ENCODE measurements at places on chromosomes 5 and 9. TPM values are rescaled to one million over a fixed set of nuclear protein-coding genes. Genes with fewer than 3 reads are reported as not detected.

- no peaks in the 10 kb centered on the region for H3K4me1 ChIP-seq
- no peak overlapping the region for H3K27ac ChIP-seq
- H3K36me3 ChIP-seq: no peaks in the 10 kb centered on the region
- H3K27me3 ChIP-seq: no peaks in the 10 kb centered on the region
- no peak for DNase-seq
Observed at GRCh38 chr5:53779541-53779981, 219.1 kb downstream of the NDUFS4 start.

Gene PCDHA10
- total RNA-seq: 2.0 TPM

DNA sequence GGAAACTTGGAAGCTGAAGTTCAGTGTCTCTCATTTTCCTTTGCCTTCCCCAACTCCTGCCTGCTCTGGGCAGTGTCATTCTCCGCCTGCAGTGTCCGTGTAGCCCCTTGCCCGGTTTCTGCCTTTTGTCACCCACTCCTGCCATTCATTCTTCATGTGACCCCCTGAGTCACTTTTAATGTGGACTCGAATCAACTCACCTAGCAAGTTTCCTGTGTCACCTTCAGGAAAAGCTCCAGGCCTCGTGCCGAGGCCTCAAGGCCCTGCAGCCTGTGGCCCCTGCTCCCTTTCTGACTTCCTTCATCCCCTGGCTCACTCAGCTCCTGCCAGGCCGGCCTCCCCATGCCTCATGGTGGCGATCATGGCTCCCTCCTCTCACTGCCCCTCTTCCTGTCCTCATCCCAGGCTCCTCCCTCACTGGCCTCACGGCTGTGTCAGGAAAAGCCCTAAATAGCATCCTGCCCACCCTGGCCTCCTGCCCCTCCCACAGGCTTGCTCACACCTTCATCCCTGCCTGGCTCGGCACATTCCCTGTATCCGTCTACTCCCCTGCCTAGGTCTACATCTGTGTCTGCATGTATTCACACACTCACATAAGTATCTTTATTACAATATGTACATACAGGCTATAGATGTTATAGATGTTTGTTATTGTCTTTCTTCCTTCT is 294.9 kb downstream of the MED10 start:
- no peak for DNase-seq
- no peak overlapping the region for H3K4me3 ChIP-seq
- H3K36me3 ChIP-seq: no peaks in the 10 kb centered on the region
- H3K27me3 ChIP-seq: no peaks in the 10 kb centered on the region

DNA sequence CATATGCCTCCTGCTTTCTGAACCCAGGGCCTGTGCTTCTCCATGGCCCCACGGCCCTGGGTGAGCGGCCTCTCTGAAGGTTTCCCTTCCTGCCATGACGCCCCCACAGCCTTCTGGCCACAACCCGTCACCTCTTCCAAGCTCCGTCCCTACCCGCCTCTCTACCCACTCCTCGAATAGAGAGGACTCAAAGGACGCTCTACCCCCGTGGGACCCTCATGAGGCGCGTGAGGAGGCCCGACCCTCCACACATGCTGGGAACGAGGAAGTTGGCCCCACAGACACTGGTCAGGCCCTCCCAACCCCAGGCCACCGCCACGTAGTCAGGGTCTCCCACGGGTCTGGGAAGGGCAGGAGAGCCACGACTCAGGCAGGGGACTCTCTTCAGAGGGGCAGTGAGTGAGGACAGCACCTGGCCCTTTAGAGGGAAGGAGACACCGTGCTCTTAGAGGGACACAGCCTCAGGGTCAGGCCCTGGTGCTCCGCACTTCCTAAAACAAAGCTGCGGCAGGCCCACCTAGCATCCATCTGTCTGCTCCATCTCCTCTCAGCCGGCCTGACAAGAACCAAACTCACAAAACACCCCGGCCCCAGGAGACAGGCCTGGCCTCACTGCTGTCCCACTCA is 5.3 kb downstream of the BRD3 start:
- peak; percentile 49 for DNase-seq
- no peak overlapping the region for H3K4me3 ChIP-seq
- no peak overlapping the region for H3K27ac ChIP-seq
- no peaks in the 10 kb centered on the region for H3K27me3 ChIP-seq
- peaks cover 32% of the 10 kb centered on the region for H3K4me1 ChIP-seq
- no peaks in the 10 kb centered on the region for H3K36me3 ChIP-seq

- no peaks in the 10 kb centered on the region for H3K36me3 ChIP-seq
- H3K27ac ChIP-seq: peak within 1 kb of the TSS; percentile 99
- peaks cover 55% of the 10 kb centered on the region for H3K4me1 ChIP-seq
Observed at GRCh38 chr5:132257131-132258101, at the start of gene PDLIM4. Gene PDLIM4, plus strand, starts transcription at chr5:132257696. Its CDS starts 39 bp downstream, at chr5:132257735.

GRCh38 chr9:129981180-129981907 is 61.6 kb downstream of the FNBP1 start:
- no peaks in the 10 kb centered on the region for H3K4me1 ChIP-seq
- no peak overlapping the region for H3K4me3 ChIP-seq
- DNase-seq: peak; percentile 26
- H3K36me3 ChIP-seq: peaks cover 7% of the 10 kb centered on the region
- no peak overlapping the region for H3K27ac ChIP-seq

DNA sequence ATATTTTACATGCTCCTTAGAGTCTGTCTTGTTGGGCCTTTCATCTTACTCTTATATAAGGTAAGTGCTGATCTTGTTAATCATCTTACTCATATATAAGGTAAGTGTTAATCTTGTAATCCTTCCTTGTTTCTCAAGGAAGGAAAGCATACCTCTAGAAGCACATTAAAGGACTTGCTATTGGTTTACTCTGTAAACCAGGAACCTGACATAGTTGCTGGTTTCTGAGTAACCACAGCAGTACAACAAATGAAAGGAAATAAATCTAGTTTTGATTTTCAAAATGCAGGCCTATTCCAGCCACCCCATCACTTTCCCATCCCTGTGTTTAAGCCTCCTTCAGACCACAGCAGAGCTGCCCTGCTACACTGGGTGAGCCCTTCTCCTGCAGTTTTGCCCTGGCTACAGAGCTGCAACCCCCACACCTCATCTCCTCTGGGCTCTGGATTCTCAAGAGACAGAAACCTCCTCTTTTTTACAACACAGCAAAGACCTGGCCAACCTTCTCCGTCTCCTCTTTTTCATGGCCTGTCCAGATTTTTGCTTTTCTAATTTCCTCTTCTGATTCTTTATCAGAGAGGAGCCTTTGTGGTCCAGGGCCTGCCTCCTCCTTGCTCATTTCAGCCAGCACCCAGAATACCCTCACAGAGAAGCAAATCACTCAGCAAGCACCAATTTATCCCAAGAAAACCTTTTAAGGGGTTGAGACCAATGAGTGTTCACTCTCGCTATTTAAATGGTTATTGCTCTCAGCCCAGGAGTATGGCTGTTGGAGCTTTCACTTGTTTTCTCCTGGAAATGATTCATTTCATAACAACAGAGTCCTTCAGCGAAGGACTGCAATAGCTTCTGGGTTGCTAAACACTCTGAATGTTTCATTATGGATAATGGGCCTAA is 103.2 kb downstream of the FSTL4 start:
- H3K4me3 ChIP-seq: no peak overlapping the region
- no peak for DNase-seq
- no peak overlapping the region for H3K27ac ChIP-seq
- no peaks in the 10 kb centered on the region for H3K36me3 ChIP-seq

DNA sequence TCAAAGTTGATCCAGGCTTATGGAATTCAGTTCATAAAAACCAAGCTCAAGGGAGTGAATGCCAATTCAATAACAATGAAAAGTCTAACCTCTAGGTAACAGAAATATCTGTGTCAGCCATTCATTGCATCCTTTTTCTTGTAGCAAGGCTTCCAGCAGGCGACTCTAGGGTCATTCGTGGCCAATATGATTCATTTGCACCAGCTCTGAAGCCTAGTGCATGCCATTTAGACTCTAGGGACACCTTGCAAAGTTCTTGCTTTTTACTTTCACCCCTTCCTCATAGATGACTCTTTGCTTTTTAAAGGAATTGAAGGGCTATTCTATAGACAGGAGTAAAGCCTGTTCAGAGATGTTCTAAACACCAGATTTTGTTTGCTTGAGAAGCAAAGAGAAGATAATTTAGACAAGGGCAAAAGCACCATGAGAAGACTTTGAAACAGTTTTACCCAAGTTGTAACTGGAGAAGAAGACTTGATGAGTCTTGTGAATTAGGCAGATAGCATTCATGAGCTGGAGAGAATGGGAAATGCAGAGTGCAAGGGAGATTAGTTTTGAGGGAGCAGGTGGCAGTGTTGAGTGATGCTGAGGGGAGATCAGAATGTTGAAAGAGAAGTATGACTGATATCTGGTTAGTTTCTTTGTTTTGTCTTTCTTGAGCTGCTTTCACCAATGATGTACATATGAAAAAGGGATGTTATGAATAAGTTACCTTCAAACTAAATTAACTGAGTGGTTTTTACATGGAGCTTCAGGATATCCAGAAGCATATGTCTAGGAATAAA is 94.5 kb downstream of the F2RL2 start:
- no peak overlapping the region for H3K27ac ChIP-seq
- H3K4me3 ChIP-seq: no peak overlapping the region
- H3K36me3 ChIP-seq: no peaks in the 10 kb centered on the region
- H3K27me3 ChIP-seq: no peaks in the 10 kb centered on the region
- no peak for DNase-seq

DNA sequence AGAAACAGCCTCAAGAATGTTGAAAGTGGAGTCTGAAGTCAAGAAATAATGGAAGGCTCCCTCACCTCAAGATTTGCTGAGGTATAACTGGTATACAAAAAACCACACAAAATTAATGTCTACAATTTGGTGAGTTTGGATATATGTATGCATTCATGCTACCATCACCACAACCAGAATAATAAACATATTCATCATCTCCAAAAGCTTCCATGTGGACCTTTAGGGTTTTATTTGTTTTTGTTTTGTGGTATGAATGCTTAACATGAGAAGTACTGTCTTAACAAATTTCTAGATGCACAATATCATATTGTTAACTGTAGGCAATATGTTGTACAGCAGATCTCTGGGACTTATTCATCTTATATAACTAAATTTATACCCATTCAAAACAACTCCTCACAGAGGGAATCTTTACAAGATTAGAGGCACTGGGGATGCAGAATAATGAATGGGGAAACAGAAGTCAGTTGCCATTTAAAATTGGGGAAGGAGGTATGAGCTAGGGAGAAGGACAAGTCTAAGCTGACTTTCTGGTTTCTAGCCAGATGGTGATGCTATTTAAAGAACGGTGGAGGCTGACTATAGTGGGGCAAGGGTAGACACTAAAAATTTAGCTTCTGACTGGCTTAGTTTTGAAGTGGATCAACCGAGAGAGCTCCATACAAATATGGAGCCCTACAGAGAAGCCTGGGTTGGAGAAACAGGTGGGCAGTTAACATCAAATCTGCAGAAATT is 213.9 kb downstream of the BNC2 start:
- H3K27me3 ChIP-seq: no peaks in the 10 kb centered on the region
- no peaks in the 10 kb centered on the region for H3K4me1 ChIP-seq
- no peak for DNase-seq

- peaks cover 3% of the 10 kb centered on the region for H3K4me1 ChIP-seq
- H3K36me3 ChIP-seq: no peaks in the 10 kb centered on the region
- H3K27me3 ChIP-seq: no peaks in the 10 kb centered on the region
- no peak overlapping the region for H3K4me3 ChIP-seq
Observed at GRCh38 chr9:72995131-72996024, 42.5 kb upstream of the ALDH1A1 start.

Gene MSX2
- not detected for total RNA-seq

Gene SLC25A51
- total RNA-seq: 5.9 TPM

- DNase-seq: no peak
- H3K27me3 ChIP-seq: no peaks in the 10 kb centered on the region
- H3K4me3 ChIP-seq: no peak overlapping the region
- H3K36me3 ChIP-seq: peaks cover 11% of the 10 kb centered on the region
- H3K27ac ChIP-seq: peak overlapping the region; percentile 15
Observed at GRCh38 chr5:160105686-160106360, 13.4 kb downstream of the PWWP2A start.

GRCh38 chr5:87136096-87136495 is 131.6 kb upstream of the RASA1 start:
- peaks cover 11% of the 10 kb centered on the region for H3K4me1 ChIP-seq
- no peaks in the 10 kb centered on the region for H3K36me3 ChIP-seq
- H3K27ac ChIP-seq: peak overlapping the region; percentile 84
- no peak overlapping the region for H3K4me3 ChIP-seq
- no peak for DNase-seq

Gene SLC46A2
- total RNA-seq: not detected

Gene ANKRD18A
- not detected for total RNA-seq

Gene FAT2
- total RNA-seq: not detected

Gene GARNL3
- 162 TPM for total RNA-seq

- H3K27me3 ChIP-seq: no peaks in the 10 kb centered on the region
- H3K36me3 ChIP-seq: no peaks in the 10 kb centered on the region
- H3K27ac ChIP-seq: no peak overlapping the region
- no peak overlapping the region for H3K4me3 ChIP-seq
Observed at GRCh38 chr5:13708906-13709305, 235.6 kb downstream of the DNAH5 start.

- peaks cover 4% of the 10 kb centered on the region for H3K4me1 ChIP-seq
- peak; percentile 90 for DNase-seq
- peak overlapping the region; percentile 14 for H3K4me3 ChIP-seq
- H3K27ac ChIP-seq: peak overlapping the region; percentile 76
- no peaks in the 10 kb centered on the region for H3K27me3 ChIP-seq
Observed at GRCh38 chr5:148474025-148474511, 90.3 kb downstream of the FBXO38 start.

DNA sequence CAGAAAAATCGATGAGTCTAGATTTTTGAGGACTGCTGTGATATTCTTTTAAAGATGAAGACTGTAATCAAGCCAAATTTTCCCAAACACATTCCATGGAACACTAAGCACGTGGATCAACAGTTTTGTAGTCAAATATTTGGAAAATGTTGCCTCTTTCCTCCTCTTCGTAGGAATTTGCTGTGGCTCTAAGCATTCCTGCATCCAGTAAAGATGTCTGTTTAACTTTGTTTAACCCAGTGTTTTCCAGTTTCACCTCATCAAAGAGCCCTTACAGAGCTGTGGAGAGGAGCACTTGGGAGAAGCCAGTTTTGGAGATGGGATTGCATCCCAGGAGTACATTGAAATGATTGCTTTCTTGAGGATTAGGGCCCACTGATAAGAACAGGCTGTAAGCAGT is 58.9 kb downstream of the INSYN2B start:
- no peak overlapping the region for H3K4me3 ChIP-seq
- no peaks in the 10 kb centered on the region for H3K27me3 ChIP-seq
- no peaks in the 10 kb centered on the region for H3K4me1 ChIP-seq
- no peak for DNase-seq
- H3K27ac ChIP-seq: no peak overlapping the region

Measured in ascending aorta (tissue), 2 donors.